ENCODE measurements at places on chromosomes 1 and 21. TPM values are rescaled to one million over a fixed set of nuclear protein-coding genes. Genes with fewer than 3 reads are reported as not detected.

The FLG gene
- not detected for total RNA-seq

The HSPA6 gene
- not detected for total RNA-seq

The CELA2B gene
- not detected for total RNA-seq

The PLA2G5 gene
- total RNA-seq, result 0.16 TPM

The CAMK1G gene
- 2.8 TPM for total RNA-seq

The HHAT gene
- 0.66 TPM for total RNA-seq

The KCNE2 gene
- 0.28 TPM for total RNA-seq

The FBXO42 gene
- 20.7 TPM for total RNA-seq

Measured in GM23338 (cell line).